Uterine smooth muscle cell (primary cell): ENCODE measurements at places on chromosomes 11 and 22. TPM values are rescaled to one million over a fixed set of nuclear protein-coding genes. Genes with fewer than 3 reads are reported as not detected.

NPAS4 gene
- total RNA-seq = not detected in 2 replicates

CCDC157 gene
- total RNA-seq = 1.6 and 2.5 TPM in 2 replicates

GAL3ST1 gene
- 0.11 TPM in 1 of 2 replicates, not detected in the other for total RNA-seq

BTG4 gene
- total RNA-seq = not detected in 2 replicates

DNAJB7 gene
- not detected in 2 replicates for total RNA-seq

VSIG2 gene
- 0.22 and 0.50 TPM in 2 replicates for total RNA-seq

HEPHL1 gene
- 0.11 TPM in 1 of 2 replicates, not detected in the other for total RNA-seq

MYO7A gene
- total RNA-seq = 0.11 and 0.12 TPM in 2 replicates

CLTCL1 gene
- total RNA-seq = 9.5 and 12.2 TPM in 2 replicates

RBMXL2 gene
- 0.11 and 0.25 TPM in 2 replicates for total RNA-seq

OTOG gene
- total RNA-seq = not detected in 2 replicates

TMEM151A gene
- under 0.01 and 0.11 TPM in 2 replicates for total RNA-seq

HTR3A gene
- total RNA-seq = under 0.01 TPM in 1 of 2 replicates, not detected in the other

APOBEC3H gene
- not detected in 2 replicates for total RNA-seq

NEFH gene
- 0.37 and 0.44 TPM in 2 replicates for total RNA-seq

TPBGL gene
- 0.11 TPM in 1 of 2 replicates, not detected in the other for total RNA-seq

CREB3L1 gene
- 15.5 and 27.1 TPM in 2 replicates for total RNA-seq

RIBC2 gene
- total RNA-seq = 0.87 and 3.0 TPM in 2 replicates

SCT gene
- total RNA-seq = not detected in 2 replicates

DNAJC24 gene
- total RNA-seq = 19.0 and 24.0 TPM in 2 replicates

ADM gene
- 187 and 204 TPM in 2 replicates for total RNA-seq
